ENCODE measurements at places on chromosomes 11 and 22.

DNA sequence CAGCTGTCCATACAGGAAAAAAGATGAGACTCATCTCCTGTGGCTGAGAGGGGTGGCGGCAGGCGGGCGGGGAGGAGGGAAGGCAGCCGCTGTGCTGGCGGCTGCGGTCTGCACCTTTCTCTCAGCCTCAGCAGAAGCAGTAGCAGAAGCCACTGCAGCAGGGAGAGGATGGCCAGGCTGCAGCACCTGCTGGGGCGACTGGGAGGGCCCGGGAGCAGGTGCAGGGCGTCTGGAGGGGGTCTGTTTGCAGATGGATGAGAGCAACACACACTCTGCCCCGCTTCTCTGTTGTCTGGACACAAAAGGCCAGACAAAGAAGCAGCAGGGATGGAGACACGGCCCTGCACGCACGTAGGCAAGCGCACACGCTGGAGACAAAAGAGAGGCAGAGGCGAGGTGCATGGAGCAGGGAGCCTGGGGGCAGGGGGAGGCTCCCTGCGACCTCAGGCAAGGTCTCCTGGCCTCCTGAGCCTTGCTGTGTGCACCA, 9.3 kb upstream of the MIAT start:
- no peak for DNase-seq

DNA sequence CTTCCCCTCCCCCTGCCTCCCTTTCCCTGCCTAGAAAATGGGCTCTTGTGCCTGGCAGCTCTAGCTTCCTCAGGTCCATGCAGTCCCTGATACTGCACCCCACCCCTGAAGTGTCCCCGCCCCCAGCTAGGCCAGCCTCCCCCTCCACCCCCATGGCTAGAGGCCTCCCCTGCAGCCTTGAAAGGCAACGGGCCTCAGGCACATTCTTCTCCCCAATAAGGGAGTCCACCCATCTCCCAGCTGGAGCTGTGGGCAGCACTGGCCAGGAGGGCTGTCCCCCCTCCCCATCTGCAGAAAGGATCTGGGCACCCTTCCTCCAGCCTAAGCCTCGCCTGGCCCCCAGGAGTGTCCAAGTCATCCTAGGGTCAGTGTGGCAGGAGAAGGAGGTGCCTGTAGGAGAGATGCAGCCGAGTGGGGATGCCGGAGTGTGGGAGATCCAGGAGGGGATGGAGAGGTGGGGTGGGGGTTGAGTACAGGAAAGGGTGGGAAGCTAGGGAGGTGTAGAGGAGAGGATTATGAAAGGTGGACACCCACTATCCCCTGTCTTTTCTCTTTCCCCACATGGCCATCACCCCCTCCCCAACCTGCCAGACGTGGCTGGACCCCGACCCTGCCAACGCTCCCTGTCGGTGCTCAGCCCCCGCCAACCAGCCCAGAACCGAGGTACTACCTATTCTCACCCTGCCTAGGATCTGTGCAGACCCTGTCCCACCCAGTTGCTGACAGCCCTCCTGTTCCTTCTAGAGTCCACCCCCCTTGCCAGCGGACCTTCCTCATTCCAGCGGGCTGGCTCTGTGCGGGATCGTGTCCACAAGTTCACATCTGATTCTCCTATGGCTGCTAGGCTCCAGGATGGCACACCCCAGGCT, 9.3 kb downstream of the SMTN start:
- DNase-seq = no peak

DNA sequence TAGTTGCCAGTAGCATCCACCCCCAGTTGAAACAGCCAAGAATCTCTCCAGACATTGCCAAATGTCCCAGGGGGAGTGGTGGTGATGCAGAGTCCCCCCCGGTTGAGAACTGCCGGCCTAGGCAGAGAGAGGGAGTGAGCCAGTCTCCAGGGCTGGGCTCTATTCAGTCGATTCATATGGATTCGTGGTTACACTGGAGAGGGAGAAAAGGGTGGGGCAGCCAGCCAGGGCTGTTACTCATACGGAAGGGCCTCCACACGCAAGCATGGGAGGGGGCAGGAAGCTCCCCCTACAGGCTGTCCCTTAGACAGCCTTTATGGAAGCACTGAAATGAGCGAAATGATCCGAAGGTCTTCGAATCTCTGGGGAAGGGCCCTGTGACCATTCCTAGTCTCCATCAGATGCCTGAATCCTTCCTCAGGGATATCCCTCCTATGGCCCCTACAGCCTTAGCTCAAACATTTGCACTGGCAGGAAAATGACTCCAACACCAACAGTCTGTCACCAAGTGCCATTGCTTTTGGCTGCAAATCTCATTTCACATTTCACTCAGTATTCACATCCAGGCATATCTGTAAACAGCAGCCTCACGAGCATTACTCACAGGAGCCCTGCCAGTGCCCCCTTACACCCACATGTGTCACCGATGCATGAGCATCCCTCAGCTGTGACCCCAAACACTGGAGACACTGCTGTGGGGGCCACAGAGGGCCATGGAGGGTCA, 18.4 kb upstream of the TLCD5 start:
- peak; percentile 70 for DNase-seq

- DNase-seq = no peak
Observed at GRCh38 chr22:18068381-18068988, 9.3 kb upstream of the PEX26 start.

GRCh38 chr11:10387206-10388083, 67.6 kb upstream of the AMPD3 start:
- DNase-seq = no peak

GRCh38 chr22:21038405-21038804, 6.0 kb upstream of the SLC7A4 start:
- DNase-seq = no peak
